ENCODE measurements at places on chromosomes 11 and 22.
A peak's percentile ranks its signal among the peaks of the same experiment; 100 is the strongest.

GRCh38 chr22:29269230-29269604, 1.1 kb downstream of the EWSR1 start:
- no peak for DNase-seq

GRCh38 chr11:71240865-71241691, 11.3 kb downstream of the SHANK2 start:
- no peak for DNase-seq

DNA sequence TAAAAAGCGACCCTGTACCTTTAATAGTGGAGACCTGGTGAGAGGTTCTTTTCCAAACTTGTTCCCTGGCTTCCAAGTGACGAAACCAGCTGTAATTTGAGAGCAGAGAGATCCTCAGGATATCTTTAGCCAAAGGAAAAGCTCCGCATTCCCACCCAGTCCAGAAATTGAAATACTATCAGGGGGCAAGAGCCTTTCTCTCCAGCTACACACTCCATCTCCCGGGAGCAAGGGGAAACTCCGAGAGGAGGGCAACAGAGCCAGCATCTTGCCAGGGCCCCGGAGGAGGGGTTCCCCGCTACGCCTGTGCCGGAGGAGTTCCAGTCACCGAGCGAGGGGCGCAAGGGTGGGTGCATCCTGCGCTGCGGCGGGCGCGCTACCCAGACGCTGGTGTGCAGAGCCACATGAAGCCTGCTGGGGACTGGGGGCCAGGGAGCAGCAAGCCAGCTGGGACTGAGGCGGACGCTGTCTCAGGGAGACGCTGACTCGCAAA, at the start of gene FIBIN:
Gene FIBIN (plus strand): TSS at position 148 of the 493 bp plus-strand sequence. CDS start 415 bp downstream, outside the sequence.
- DNase-seq: peak; percentile 84

DNA sequence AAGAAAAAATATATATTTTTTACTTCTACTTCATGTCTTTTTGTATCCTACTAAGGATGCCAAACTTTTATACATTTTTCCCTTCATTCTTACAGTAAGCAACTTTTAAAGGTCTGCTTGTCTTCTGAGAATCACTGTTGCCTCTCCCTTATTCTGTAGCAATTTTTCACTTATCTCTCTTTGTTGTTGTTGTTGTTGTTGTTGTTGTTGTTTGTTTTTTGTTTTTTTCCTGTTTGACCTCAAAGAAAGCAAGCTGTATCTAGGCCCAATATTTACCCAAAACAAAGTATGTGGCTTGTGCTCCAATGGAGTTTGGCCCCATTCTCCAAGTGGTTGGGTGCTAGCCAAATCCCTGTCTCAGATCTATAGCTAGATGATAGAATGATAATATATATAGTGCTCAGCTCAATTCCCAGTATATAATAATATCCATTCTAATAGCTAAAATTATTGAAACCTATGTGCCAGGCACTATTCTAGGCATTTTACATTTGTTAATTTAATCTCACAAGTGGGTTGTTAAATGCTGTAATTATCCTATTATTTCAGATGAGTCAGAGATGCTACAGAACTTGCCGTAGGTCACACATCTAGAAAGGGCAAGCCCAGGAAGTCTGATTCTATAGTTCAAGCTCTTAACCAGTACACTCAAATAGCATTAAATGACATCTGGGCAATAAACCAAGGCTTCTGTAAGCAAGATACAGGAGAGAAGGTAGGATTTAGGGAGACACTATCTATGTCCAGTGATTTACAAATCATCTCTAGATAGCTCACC, 205.1 kb upstream of the PITPNB start:
- no peak for DNase-seq

DNA sequence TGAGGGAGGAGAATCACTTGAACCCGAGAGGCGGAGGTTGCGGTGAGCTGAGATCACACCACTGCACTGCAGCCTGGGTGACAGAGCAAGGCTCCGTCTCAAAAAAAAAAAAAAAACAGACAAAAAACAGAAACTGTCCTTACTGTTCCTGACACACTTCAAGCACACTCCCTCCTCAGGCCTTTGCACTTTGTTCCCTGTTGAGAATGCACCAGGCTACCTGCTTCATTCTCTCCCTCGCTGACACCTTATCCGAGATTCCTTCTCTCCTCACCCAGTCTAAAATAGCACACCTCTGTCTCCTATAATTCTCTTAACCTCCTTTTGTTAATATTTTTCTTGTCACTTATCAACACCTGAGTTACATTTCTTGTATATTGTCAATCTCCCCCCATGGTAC, 32.3 kb upstream of the TECTA start:
- no peak for DNase-seq

- DNase-seq: peak; percentile 50
Observed at GRCh38 chr11:23585416-23586104, 725.3 kb upstream of the CCDC179 start.

GRCh38 chr22:40637183-40638150, 948 bp upstream of the MRTFA start:
- DNase-seq: peak; percentile 26

GRCh38 chr11:72617080-72617762, 57.0 kb downstream of the PDE2A start:
- peak; percentile 64 for DNase-seq

DNA sequence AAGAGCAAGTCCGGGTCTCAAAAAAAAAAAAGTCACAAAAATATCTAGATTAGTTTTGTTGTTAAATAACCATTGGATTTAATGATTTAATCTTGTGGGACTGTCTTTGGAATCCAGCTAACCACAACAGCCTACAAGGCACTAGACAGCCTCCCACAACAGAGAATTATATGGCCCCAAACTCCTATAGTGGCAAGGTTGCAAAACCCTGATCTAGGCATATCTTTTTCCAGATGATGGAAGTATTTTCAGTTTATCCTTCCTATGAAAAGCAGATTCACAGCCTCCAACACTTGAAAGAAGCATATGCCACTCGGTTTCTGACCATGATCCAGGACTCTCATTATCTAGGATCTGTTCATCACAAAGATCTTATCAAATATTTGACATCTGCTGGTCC, 5.4 kb upstream of the C11orf87 start:
- no peak for DNase-seq

GRCh38 chr11:62463121-62463542, 44.3 kb downstream of the SCGB1A1 start:
- no peak for DNase-seq

GRCh38 chr11:14373941-14374646, 15.1 kb upstream of the RRAS2 start:
- peak; percentile 3 for DNase-seq

DNA sequence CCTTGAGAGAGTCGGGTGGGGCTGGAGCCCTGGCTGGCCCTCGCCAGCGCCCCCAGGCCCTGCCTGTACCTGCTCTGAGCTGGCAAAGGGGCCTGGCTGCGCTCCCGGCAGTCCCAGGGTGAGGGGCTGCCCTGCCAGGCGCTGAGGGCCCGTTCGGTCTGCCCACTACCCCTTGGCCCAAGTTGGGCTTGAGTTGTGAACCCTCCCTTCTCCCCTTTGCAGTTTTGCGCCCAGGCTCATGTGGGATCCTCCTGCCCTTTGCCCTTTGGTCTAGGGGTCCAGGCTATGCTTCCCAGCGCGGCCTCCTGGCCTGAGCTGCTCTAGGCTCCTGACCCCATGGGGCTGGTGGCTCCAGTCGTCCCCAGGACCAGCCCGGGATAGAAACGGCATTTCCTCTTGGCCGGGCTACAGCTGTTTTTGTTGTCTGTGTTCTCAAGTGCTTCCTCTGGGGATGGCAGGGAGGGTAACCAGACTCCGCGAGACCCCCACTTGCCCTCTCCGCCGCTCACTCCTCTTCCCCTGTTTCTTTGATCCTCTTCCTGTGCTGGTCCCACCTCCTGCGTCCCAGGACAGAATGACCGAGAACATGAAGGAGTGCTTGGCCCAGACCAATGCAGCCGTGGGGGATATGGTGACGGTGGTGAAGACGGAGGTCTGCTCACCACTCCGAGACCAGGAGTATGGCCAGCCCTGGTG, 34.9 kb downstream of the PRDM11 start:
- no peak for DNase-seq

DNA sequence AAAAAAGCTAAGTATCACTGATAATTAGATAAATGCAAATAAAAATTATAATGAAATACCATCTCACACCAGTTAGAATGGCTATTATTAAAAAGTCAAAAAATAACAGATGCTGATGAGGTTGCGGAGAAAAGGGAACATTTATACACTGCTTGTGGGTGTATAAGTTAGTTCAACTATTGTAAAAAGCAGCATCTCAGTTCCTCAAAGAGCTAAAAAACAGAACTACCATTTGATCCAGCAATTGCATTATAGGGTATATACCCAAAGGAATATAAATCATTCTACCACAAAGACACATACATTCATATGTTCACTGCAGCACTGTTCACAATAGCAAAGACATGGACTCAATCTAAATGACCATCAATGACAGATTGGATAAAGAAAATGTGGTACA, 120.3 kb upstream of the ZBED5 start:
- DNase-seq: no peak

- DNase-seq: no peak
Observed at GRCh38 chr11:84243629-84244263, 957.6 kb upstream of the CCDC90B start.

GRCh38 chr22:47798229-47798628, 1035.8 kb downstream of the TBC1D22A start:
- DNase-seq: no peak

- no peak for DNase-seq
Observed at GRCh38 chr22:50186181-50186714, 535 bp downstream of the TRABD start.

DNA sequence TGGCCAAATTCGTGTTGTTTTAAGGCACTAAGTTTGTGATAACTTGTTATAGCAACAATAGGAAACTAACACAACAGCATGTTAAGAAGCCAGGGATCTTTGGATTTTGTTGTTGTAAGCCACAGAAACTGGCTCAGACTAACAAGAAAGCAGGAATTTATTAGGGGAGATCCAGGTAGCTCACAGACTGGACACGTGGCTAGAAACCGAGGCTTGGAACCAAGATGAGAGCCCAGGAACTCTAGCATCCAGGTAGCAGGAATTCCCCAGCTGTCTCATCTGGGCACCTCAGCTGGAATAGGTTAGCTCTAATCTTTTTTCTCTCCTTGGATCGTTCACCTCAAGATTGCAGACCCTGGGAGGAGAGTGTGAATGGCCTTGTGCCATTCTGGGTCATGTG, 24.9 kb downstream of the POLA2 start:
- no peak for DNase-seq

GRCh38 chr11:92285776-92286175, 61.2 kb downstream of the FAT3 start:
- no peak for DNase-seq

- no peak for DNase-seq
Observed at GRCh38 chr11:35662061-35662648, 420 bp upstream of the TRIM44 start.

- no peak for DNase-seq
Observed at GRCh38 chr11:89660234-89660633, 49.9 kb upstream of the TRIM77 start.

DNA sequence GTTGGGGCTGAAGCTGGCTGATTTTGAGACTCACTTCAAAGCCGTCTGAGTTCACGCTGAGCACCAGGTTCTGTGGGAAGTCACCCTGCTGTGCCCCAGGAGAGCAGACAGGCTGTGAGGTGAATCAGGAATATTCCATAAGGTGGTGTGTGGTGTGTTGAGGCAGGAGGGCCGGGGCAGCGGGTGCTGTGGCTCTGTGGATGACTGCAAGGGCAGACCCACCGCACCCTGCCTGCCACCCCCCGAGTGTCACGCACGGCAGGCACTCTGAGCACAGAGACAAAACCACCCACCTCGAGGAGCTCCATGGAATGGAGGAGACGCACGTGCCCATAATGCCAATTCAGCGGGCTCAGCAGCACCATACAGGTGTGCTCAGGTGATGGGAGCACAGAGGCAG, 147.8 kb downstream of the PKNOX2 start:
- no peak for DNase-seq

- DNase-seq: peak; percentile 26
Observed at GRCh38 chr11:71120471-71120896, 131.9 kb downstream of the SHANK2 start.

DNA sequence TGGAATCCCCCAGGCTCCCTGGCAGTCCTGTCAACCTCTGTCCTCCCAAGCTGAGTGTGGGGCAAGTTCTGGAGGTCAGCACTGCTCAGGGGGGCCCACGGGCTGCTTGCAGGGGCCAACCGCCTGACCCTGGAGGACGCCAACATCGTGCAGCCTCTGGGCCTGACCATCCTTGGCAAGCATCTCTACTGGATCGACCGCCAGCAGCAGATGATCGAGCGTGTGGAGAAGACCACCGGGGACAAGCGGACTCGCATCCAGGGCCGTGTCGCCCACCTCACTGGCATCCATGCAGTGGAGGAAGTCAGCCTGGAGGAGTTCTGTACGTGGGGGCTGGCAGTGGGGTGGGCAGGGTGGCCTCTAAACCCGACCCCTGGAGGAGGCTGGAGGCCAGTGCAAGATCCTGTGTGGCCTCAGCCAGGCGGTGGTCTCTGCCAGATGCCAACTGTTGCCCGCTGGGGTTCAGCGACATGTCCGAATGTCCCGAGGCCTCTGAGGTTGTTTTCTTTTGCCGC, 34.6 kb upstream of the PPP6R3 start:
- DNase-seq: no peak

DNA sequence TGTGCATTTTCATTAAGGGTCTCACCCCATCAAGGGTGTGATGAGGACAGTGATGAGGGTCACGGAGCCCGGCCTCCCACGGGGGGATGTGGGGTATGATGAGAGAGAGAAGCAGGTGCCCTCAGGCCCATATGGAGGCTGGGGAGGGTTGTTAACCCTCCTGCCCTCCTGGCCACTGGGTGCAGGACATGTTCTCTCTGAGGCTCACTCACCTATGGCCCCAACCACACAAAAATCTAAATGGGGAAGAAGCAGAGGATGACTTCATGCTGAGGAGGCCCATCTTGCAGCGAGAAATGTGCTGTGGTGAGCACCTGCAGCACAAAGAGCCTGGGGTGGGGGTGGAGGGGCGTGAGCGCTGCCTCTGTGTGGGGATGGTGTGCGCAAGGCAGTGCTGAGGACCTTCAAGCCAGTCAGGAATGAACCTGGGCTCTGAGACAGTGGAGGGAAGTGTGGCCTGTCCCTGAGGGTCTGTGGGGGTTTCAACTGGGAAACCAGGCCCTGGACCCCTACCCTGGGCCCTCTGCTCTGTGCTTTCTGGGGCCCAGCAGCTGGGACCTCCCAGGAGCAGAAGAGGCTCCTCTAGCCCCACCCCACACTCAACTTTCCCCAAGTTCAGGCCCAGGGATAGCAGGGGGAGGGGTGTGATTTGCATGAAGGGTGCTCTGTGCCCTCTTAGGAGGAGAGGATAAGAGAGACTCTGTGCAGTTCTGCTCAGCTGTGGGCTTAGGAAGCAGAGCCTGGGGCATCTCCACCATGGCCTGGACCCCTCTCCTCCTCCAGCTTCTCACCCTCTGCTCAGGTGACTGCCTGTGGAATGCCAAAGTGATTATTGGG, 43.0 kb upstream of the TOP3B start:
- DNase-seq: no peak
